Thyroid gland (tissue), 4 donors: ENCODE measurements at places on chromosomes 7 and 10. TPM values are rescaled to one million over a fixed set of nuclear protein-coding genes. Genes with fewer than 3 reads are reported as not detected.

INHBA gene
- total RNA-seq = 3.0 TPM

ADCYAP1R1 gene
- total RNA-seq = 4.6 TPM

CARD11 gene
- 0.45 TPM for total RNA-seq

MET gene
- total RNA-seq = 41.5 TPM

PDZD7 gene
- total RNA-seq = 1.1 TPM

AGBL3 gene
- total RNA-seq = 5.0 TPM

LHFPL3 gene
- not detected for total RNA-seq

ZC3HAV1 gene
- total RNA-seq = 43.4 TPM

HOGA1 gene
- 4.5 TPM for total RNA-seq

MEOX2 gene
- 12.2 TPM for total RNA-seq

AMZ1 gene
- 1.2 TPM for total RNA-seq

GPC2 gene
- not detected for total RNA-seq

MRLN gene
- total RNA-seq = not detected

GRCh38 chr10:133390597-133391248 lies 3.2 kb upstream of the MTG1 start:
- H3K36me3 ChIP-seq = no peaks in the 10 kb centered on the region
- H3K27me3 ChIP-seq = no peaks in the 10 kb centered on the region
- DNase-seq = no peak
- H3K4me3 ChIP-seq = no peak overlapping the region

GRCh38 chr7:140640060-140640637 lies 464 bp downstream of the DENND2A start:
- H3K4me1 ChIP-seq = peaks cover 8% of the 10 kb centered on the region
- peak overlapping the region; percentile 25 for H3K4me3 ChIP-seq
- H3K27ac ChIP-seq = no peak overlapping the region
- no peaks in the 10 kb centered on the region for H3K27me3 ChIP-seq

- no peaks in the 10 kb centered on the region for H3K36me3 ChIP-seq
- H3K4me1 ChIP-seq = no peaks in the 10 kb centered on the region
- no peak overlapping the region for H3K27ac ChIP-seq
- H3K27me3 ChIP-seq = no peaks in the 10 kb centered on the region
- H3K4me3 ChIP-seq = no peak overlapping the region
These were observed 340.2 kb downstream of the THSD7A start for GRCh38 chr7:11491811-11492210.

- H3K27me3 ChIP-seq = no peaks in the 10 kb centered on the region
- no peak for DNase-seq
- H3K4me3 ChIP-seq = no peak overlapping the region
- no peak overlapping the region for H3K27ac ChIP-seq
These were observed 480.3 kb upstream of the C7orf33 start for GRCh38 chr7:148110097-148110868.

DNA sequence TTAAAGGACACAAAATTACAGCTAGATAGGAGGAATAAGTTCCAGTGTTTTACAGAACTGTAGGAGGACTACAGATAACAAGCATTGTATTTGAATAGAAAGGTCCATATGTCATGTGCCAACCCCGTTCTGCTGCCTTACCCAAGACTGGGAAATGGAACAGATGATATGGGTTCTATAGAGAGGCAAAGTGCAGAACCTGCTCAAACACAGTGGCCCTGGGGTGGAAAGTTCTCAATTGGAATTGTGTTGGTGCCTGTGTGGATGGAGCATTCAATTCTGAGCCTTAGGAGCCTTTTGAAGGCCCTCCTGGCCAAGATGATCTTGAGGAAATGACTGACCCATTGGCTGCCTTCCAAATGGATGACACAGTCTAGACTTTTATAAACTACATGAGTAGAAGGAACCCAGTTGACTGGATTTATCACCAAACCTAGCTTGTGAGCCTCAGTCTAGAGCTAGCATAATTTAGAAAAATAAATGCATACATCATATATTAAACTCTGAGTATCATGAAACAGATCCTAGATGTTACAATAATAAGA lies 4.1 kb upstream of the PRSS1 start:
- no peaks in the 10 kb centered on the region for H3K36me3 ChIP-seq
- H3K27me3 ChIP-seq = no peaks in the 10 kb centered on the region
- H3K4me3 ChIP-seq = no peak overlapping the region
- H3K4me1 ChIP-seq = peaks cover 28% of the 10 kb centered on the region
- no peak for DNase-seq
- no peak overlapping the region for H3K27ac ChIP-seq

- no peaks in the 10 kb centered on the region for H3K36me3 ChIP-seq
- no peaks in the 10 kb centered on the region for H3K4me1 ChIP-seq
- no peak overlapping the region for H3K27ac ChIP-seq
These were observed 95.1 kb upstream of the ITGB1 start for GRCh38 chr10:33052915-33053810.

- H3K4me1 ChIP-seq = no peaks in the 10 kb centered on the region
- DNase-seq = no peak
- H3K4me3 ChIP-seq = no peak overlapping the region
- no peak overlapping the region for H3K27ac ChIP-seq
- no peaks in the 10 kb centered on the region for H3K36me3 ChIP-seq
These were observed 24.7 kb upstream of the MTPAP start for GRCh38 chr10:30373596-30374327.

DNA sequence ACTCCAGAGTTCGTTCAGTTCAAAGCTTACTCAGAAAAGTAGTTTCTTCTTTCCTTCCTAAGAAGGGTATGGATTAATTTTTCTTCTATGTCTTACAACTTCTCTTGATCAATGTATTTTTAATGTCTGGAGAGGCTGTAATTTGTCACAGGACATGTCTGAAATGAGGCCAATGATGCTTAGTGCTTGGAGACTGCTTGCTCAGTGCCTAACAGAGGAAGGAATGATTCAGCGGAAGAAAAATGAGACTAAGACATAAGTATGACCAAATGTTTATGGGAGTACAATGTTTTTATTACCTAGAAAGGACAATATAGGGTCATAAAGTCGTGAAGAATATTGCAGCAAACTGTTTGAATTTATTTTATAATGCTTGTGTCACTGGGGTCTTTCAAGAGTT lies 43.3 kb downstream of the GPR37 start:
- DNase-seq = no peak
- no peaks in the 10 kb centered on the region for H3K4me1 ChIP-seq
- no peak overlapping the region for H3K4me3 ChIP-seq
- no peaks in the 10 kb centered on the region for H3K36me3 ChIP-seq
- no peaks in the 10 kb centered on the region for H3K27me3 ChIP-seq

DNA sequence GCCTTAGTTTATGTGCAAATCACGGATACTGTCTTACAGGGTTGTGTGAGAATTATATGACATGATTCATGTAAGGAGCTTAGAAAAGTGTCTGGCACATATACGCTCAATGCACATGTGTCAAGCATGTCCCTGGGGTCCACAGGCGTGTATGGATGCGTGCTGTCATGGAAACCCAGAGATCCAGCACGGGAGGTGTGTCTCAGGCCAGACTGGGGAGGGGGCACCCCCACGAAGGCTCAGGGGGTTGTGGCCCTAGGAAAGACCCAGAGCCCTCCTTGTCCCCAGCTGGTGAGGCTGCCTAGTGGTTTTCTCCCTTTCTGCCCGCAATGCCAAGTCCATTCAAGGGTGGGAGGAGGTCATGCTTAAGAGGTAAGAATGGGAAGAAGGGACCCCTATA lies 9.1 kb downstream of the BTBD16 start:
- no peak overlapping the region for H3K4me3 ChIP-seq
- H3K27ac ChIP-seq = no peak overlapping the region
- no peak for DNase-seq
- no peaks in the 10 kb centered on the region for H3K4me1 ChIP-seq

DNA sequence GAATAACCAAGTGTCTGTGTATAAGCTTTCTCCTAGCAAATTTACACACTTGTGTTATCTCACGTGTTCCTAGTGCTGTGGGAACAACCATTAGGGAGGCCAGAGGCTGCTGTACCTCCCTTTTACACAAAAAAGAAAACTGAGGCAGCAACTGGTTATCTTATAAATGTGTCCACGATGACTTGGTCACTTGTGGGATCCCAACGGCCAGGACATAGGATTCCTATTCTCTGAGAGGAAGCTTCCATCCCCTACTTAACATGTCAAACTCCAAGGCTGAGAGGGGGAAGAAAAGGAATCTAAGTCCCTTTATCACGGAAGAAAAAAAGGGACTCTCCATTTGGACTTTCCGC lies 484 bp downstream of the ZNF438 start:
- H3K27ac ChIP-seq = peak overlapping the region; percentile 100
- peak overlapping the region; percentile 17 for H3K4me3 ChIP-seq

GRCh38 chr10:77673515-77674140 lies 36.0 kb upstream of the KCNMA1 start:
- no peaks in the 10 kb centered on the region for H3K27me3 ChIP-seq
- DNase-seq = no peak
- H3K36me3 ChIP-seq = no peaks in the 10 kb centered on the region
- H3K4me1 ChIP-seq = no peaks in the 10 kb centered on the region
- no peak overlapping the region for H3K4me3 ChIP-seq

- DNase-seq = no peak
- no peaks in the 10 kb centered on the region for H3K4me1 ChIP-seq
- no peak overlapping the region for H3K27ac ChIP-seq
- H3K27me3 ChIP-seq = no peaks in the 10 kb centered on the region
- H3K36me3 ChIP-seq = peaks cover 11% of the 10 kb centered on the region
- no peak overlapping the region for H3K4me3 ChIP-seq
These were observed 81.6 kb upstream of the SAMD8 start for GRCh38 chr10:75029857-75030256.

- H3K27me3 ChIP-seq = no peaks in the 10 kb centered on the region
- no peak overlapping the region for H3K4me3 ChIP-seq
- peak overlapping the region; percentile 85 for H3K27ac ChIP-seq
- H3K36me3 ChIP-seq = no peaks in the 10 kb centered on the region
- peak; percentile 53 for DNase-seq
These were observed 33.1 kb downstream of the GPRIN2 start for GRCh38 chr10:46523119-46523961.

GRCh38 chr7:520503-521161 lies 986 bp upstream of the PDGFA start:
- no peak for DNase-seq
- H3K4me3 ChIP-seq = peak overlapping the region; percentile 39
- H3K36me3 ChIP-seq = no peaks in the 10 kb centered on the region
- H3K27me3 ChIP-seq = peaks cover 18% of the 10 kb centered on the region
- H3K27ac ChIP-seq = peak overlapping the region; percentile 54
- peaks cover 39% of the 10 kb centered on the region for H3K4me1 ChIP-seq

DNA sequence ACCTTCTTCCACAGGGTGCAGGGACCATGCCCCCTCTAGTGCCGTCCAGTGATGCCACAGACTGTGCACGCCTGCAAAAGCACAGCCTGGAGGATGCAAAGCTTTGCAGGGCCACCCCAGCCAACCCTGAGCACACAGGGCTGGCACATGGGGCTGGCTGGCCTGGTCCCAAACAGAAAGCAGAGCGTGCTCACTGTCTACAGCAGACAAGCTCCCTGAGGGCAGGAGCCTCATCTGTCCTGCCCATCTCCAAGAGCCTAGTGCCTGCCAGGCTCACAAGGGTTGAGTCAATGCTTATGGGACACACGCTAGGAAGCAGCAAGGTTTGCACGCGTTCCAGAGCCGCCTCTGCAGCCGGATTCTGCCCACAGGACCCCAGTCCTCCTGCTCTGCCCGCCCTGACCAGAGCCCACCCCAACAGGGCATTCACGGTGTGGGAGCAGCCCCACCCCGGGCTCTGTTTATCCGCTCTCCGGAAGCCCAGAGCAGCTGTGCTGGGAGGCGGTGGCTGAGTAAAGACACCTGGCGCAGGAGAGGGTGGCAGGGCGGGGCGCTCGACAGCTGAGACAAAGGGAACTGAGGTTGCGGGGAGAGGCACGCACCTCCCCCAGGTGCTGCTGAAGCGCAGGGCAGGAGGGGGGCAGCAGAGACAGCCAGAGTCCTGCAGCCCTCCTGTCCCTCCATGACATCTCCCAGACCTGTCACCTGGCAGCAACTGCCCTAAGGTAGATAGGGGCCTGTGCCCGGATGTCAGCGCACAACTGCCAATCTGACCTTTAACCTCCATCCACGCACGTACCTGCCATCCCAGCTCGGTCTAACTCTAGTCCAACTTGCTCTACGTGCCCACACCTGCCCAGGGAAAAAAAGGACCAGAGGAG lies 4.3 kb downstream of the KCNH2 start:
- peaks cover 23% of the 10 kb centered on the region for H3K4me1 ChIP-seq
- H3K36me3 ChIP-seq = no peaks in the 10 kb centered on the region
- no peak overlapping the region for H3K4me3 ChIP-seq
- H3K27ac ChIP-seq = no peak overlapping the region

GRCh38 chr10:21521751-21522533 lies 3.5 kb downstream of the SKIDA1 start:
- no peak overlapping the region for H3K4me3 ChIP-seq
- H3K27ac ChIP-seq = peak overlapping the region; percentile 83
- no peaks in the 10 kb centered on the region for H3K4me1 ChIP-seq
- no peaks in the 10 kb centered on the region for H3K27me3 ChIP-seq
- no peak for DNase-seq
- no peaks in the 10 kb centered on the region for H3K36me3 ChIP-seq

- no peak overlapping the region for H3K4me3 ChIP-seq
- no peaks in the 10 kb centered on the region for H3K36me3 ChIP-seq
- no peaks in the 10 kb centered on the region for H3K4me1 ChIP-seq
- DNase-seq = no peak
- no peaks in the 10 kb centered on the region for H3K27me3 ChIP-seq
These were observed 164.6 kb upstream of the C1GALT1 start for GRCh38 chr7:7017707-7018280.

- peak; percentile 56 for DNase-seq
- H3K27ac ChIP-seq = no peak overlapping the region
- H3K4me1 ChIP-seq = peaks cover 4% of the 10 kb centered on the region
- no peaks in the 10 kb centered on the region for H3K36me3 ChIP-seq
- H3K27me3 ChIP-seq = peaks cover under 1% of the 10 kb centered on the region
- H3K4me3 ChIP-seq = no peak overlapping the region
These were observed 5.7 kb downstream of the ATG9B start for GRCh38 chr7:151018421-151019129.

DNA sequence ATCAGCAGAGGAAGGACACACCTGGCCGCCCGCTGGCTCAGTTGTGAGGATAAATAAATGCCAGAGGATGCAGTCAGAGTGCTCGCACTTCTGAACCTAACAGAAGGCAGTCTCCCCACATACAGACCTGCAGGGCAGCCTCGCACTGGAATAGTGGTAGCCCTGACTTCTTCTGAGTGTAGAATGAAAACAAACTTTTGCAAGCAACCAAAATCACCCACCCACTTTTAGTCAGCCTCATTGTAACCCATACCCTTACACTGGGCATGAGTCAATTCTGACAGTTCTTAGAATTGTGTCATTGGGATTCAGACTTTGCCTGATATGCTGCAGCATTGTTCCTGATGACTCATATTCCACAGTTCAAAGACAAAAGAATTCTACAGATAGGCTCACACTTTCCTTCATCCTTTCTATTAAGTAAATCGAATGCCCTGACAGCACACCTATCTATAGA lies 167.0 kb upstream of the CDK1 start:
- peak; percentile 74 for DNase-seq
- H3K36me3 ChIP-seq = no peaks in the 10 kb centered on the region
- H3K27ac ChIP-seq = peak overlapping the region; percentile 23
- H3K4me3 ChIP-seq = no peak overlapping the region
- no peaks in the 10 kb centered on the region for H3K4me1 ChIP-seq
- no peaks in the 10 kb centered on the region for H3K27me3 ChIP-seq

- no peaks in the 10 kb centered on the region for H3K27me3 ChIP-seq
- H3K27ac ChIP-seq = no peak overlapping the region
- DNase-seq = no peak
- no peaks in the 10 kb centered on the region for H3K36me3 ChIP-seq
- H3K4me1 ChIP-seq = no peaks in the 10 kb centered on the region
These were observed 13.7 kb upstream of the EBF3 start for GRCh38 chr10:129977794-129978193.
